ENCODE measurements at places on chromosomes 12 and 14.

GRCh38 chr12:132723764-132724140 is 13.1 kb downstream of the PGAM5 start:
- DNase-seq = no peak

GRCh38 chr14:71331403-71331802 is 424.1 kb downstream of the PCNX1 start:
- no peak for DNase-seq

GRCh38 chr12:54917001-54917488 is 62.7 kb downstream of the MUCL1 start:
- no peak for DNase-seq

DNA sequence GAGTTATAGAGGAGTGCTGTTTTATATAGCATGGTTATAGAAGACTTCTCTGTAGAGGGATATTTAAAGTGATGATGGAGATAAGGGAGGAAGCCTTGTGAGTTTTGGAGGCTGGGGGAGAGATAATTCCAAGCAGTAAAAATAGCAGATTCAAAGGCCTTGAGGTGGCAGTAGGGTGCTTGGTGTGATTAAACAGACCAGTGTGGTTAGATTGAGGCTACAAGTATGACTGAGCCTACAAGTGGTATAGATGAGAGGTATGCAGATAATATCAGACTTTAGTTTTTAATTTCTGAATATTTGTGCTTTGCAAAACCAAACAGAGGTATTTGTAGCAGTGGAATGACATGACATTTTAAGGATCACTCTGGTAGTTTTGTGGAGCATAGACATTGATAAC is 20.3 kb downstream of the FANCM start:
- DNase-seq = no peak

DNA sequence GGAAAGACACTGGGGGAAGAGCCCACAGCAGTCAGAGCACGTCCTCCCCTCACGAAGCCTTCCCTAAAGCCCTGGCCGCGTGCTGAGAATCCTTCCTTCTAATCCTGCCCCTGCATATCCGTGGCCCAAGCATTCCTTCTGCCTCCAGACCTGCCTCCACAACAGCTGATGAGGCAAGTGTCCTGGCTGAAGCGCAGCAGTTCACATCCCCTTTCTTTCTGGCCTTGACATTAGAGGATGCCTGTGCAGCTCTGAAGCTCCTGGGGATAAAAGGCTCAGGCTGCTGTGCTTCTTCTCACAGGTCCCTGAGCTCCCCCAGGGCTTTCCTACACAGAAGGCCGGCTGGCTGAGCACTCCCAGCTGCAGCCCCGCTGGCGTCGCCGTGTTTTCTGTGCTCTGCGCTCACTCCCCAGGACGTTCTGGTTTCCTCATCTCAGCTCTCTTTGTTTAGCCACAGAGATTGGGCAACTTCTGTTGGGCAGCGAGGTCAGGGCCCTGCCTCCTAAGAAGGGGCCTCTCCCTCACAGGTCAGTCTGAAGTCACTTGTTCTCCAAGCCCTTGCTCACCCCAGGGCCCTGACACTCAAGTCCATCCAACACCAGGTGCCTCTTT is 45.8 kb downstream of the NINJ2 start:
- DNase-seq = no peak

DNA sequence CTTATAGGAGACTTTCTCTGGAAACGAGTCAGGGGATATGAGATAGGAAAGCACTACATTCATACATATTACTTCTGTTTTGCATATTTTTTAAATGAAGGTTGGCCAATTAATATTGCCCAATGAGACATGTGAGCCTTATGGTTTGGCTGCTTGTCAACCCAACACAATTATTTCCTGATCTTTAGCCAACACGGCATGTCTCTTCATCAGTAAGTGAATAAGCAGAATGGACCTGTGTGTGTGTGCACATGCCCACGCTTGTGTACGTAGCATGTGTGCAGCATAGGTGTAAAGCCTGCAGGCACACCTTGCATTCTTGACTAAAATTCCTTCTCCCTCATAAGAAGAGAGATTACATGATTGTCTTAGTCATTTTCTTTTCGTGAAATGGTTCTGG is 88.3 kb downstream of the STON2 start:
- DNase-seq = no peak

DNA sequence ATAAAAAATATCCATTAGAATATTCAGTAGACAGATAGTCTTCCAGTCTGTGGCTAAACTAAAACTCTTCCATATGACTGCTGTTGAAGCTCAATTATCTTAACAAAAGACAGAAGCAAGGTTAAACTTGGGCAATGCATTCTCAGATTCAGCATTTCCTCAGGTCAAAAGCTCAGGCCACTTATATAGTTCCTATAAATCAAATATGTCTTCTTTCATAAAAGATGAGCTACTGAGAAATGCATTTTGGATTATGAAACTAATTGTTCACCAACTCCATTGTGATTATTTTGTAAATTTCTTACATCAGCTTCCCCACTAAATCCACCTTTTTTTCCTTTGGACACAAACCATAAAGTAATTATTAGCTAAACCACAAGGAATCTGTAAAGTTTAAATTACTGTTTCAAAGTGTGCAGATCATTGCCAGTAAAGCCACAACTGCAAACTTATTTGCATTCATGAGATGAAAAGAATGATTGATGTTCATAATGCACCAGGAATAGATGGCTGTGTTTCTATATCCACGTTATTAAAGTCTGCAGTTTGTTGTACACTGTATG is 224.4 kb downstream of the FBXL14 start:
- DNase-seq = no peak

DNA sequence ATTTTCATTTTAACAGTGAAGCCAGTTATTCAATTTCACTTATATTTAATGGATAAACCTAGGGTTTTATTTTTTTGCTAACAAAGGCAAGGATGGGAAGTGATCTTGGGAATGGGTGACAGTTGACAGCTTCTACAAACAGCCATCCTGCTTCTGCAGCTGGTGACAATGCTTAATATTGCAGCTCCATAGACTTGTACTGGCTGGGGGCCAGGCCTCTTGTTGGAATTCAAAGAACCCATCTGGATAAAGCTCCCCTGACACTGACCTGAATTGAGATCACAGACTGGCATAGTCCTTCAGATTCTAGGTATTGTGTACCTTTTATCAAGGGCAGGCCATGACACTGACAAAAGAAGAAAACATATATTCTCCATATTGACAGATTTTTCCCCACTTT is 664.6 kb upstream of the FOXG1 start:
- no peak for DNase-seq

DNA sequence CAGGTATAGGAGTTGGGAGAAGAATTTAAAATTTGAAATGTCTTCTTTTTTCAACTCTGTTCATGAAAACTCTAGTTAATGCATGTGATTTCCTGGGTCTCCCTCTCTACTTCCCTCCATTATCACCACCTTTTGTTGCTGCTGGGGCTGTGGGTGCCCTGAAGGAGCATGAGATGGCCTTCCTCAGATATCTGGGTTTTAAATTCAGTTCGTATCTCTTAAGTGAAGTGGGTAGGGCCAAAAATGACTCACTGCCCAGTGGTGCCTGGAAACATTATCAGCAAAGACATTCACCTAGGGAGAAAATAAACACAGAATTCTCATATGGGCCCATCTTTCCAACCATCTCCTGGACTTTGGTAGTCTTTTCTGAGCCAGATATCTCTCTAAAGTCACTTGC is 234.9 kb upstream of the PLEKHG7 start:
- DNase-seq = no peak

DNA sequence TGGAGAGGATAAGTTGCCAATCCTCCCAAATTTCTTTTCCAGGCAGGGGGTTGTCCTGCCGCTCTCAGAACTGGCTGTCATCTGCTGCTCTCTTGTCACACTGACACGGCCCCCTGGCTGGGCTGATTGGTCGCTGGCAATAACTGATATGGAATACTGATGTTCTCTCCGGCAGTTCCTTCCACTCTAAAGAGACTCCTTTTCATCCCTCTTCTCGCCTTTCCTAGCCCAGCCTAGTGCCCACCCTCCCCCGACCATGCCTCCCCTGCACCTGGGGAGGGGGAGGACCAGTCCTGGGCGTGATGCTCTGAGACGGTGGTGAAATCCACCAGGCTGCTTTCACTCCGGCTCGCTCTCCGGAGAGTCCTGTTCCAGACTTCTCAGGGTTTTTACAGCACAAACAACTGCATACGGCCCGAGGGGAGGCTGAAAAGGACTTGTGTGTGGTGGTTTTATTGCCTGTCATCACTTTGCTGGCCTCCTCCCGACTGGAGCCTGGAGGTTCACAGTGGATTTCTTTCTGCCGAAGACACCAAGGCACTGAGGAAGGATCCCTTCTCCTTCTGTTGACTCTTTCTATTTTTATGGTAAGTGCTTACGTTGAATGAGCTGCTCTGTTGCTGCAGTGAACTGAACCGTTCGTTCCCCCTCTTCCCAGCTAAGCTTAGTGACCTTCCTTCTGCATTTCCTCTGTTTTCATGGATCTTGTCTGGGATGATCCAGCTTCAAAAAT is at the start of gene ANO4:
Gene ANO4 (plus strand): TSS at position 336 of the 733 bp plus-strand sequence. CDS start 107,010 bp downstream, outside the sequence.
- DNase-seq = no peak

- DNase-seq = peak; percentile 83
Observed at GRCh38 chr12:110266980-110267620, 13.9 kb upstream of the ATP2A2 start.

- no peak for DNase-seq
Observed at GRCh38 chr14:89672636-89673511, 255.8 kb upstream of the FOXN3 start.

- DNase-seq = no peak
Observed at GRCh38 chr12:104490850-104491249, 34.1 kb downstream of the CHST11 start.

DNA sequence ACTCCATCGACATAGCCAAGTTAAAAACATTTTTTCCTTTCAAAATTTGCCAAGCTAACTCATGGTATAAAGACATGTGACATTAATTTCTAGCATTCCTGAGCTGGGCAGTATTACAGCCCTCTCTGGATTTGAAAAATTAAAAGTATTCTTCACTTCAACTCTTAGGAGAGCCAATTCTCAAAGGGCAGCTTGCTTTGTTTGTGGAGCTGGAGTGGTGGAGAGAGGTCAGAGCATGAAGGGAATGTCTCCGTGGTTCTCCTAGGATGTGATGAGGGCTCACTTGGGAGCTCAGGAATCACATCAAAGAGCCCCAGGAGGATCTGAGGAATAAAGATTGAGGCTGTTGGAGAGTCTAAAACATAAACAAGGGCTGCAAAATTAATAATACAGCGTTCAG is 46.9 kb upstream of the RGS6 start:
- DNase-seq = no peak

DNA sequence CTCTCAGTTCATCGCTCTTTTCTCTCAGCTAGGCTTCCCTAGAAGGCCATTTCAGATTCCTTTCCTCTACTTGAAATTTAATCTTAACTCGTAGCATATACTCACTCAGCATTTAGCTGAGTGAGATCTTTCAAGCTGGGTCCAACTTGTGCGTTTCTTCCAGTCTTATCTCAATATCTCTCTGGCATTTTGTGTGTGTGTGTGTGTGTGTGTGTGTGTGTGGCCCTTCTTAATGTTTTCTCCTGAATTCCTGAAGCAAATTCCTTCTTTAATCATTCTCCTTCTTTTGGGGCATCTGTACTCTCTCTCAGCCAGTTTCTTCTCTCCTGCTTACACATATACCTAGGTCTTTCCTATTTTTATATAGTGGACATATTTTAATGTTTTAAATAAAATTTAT is 129.1 kb downstream of the KITLG start:
- no peak for DNase-seq

DNA sequence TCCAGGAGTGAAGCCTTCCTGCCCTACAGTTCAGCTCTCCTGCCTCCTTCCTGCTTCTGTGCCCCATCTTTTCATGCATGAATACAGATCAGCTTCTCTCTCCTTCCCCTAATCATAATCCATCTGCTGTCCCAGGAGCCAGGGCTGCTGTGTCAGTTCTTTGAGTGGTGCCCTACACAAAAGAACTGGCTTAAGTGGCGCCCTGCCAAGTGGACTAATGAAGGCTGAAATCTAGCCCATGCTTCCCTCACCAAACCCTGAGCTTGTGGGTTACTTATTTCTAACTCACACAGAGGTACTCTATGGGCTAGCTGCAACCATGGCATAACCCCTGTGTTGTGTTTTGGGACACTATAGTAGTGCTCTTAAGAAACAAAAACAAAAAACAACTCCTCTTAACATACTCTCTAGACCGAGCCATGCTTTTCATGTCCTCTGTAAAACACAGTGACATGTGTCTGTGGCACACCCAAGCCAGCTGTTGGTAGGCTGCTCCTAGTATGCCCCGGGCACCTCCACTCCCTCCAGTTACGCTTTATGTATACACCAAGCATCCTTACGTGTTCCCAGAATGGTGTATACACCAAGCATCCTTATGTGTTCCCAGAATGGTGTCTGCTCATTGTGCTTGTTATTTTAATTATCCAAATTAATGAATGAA is 19.3 kb upstream of the ETV6 start:
- DNase-seq = no peak

GRCh38 chr14:94640721-94641631 is 28.8 kb downstream of the SERPINA3 start:
- DNase-seq = no peak

- no peak for DNase-seq
Observed at GRCh38 chr12:103468837-103469236, 26.9 kb downstream of the C12orf42 start.

- DNase-seq = no peak
Observed at GRCh38 chr14:104928391-104929133, 3.9 kb downstream of the PLD4 start.

DNA sequence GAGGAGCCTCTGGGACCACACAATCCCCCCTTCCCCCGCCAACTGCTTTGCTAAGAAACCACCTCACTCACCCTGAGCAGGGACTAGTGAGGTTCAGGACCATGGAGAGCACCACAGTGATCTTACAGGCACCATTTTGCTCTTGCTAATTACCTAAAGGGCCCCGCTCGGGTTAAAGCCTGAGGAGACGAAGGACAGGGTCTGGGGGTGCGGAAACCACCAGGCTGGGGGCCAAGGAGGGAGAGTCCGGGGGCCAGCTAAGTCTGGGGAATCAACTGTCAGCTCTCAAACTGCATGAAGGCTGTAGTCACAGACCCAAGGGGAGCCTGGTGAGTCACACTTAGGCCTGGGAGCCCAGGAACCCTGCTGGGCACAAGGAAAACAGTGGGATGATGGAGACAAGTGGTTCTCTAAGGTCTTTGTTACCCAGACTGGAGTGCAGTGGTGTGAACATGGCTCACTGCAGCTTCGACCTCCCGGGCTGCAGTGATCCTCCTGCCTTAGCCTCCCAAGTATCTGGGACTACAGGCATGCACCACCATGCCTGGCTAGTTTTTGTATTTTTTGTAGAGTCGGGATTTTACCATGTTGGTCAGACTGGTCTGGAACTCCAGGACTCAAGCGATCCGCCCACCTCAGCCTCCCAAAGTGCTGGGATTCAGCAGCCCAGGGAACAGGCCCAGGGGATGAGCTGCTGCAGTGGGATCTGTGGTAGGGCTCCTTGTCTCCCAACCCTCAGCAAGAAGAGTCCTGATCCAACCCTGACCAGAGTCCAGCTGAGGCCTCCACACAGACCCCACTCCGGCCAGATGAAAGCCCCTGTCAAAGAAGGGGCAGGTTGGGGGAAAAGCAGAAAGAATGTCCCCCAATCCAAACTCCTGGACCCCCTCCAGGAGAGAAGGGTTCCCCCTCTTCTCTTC is 98.8 kb downstream of the CALM1 start:
- DNase-seq = peak; percentile 61

GRCh38 chr14:105091054-105091516 is 25.9 kb upstream of the GPR132 start:
- no peak for DNase-seq

GRCh38 chr12:95646781-95647190 is 95.5 kb upstream of the USP44 start:
- no peak for DNase-seq
